CD4-positive, alpha-beta T cell treated with Interleukin-15 for 1 hour (primary cell): ENCODE measurements at places on chromosomes 6 and 20.

- DNase-seq: peak; percentile 17
Observed at GRCh38 chr6:12538881-12539357, 177.6 kb upstream of the PHACTR1 start.

DNA sequence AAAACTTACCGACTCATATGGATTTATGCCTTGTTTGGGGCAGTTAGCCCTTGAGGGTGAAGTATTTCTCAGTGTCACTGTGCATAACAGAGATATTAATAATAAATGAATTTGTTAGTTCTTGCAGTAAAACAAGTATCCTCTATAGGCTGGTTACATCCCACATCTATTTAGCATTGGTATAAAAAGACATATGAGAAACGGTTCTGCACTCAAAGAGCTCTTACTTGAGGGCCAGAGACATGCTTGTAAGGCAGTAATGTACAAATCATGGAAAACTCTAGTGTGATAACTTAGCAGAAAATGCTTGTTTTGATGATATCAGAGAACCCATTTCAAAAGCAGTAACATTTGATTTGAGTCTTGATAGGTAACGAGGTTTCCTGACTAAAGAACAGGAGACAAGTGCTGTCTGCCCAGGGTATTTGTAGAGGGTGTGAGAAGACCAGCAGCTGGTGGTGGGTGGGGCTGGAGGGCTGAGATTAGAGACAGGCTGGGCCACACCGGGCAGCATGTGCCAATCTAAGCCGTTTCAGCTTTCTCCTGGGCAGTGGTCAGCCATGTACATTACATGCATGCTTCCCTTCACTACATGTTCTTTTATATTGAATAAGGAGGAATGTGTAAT is 46.3 kb downstream of the TULP4 start:
- no peak for DNase-seq

DNA sequence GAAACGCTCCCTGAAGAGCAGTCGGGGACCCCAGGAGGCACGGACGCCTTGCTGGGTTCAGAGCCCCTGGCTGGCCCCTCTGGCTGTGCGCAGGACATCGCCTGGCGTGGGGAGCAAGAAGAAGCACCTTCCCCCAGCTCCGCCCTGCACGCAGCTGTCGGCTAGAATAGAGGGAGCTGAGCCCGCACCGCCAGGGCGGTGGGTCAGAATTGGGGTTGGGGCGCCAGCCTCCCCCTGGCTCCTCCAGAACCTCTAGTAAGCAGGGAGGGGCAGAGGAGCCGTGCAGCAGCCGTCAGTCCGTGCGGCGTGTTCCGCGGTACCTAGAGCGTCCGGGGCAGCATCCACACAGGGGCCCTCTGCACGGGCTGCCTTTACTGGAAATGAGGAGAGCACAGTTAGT is 53.2 kb downstream of the KCNQ2 start:
- no peak for DNase-seq

DNA sequence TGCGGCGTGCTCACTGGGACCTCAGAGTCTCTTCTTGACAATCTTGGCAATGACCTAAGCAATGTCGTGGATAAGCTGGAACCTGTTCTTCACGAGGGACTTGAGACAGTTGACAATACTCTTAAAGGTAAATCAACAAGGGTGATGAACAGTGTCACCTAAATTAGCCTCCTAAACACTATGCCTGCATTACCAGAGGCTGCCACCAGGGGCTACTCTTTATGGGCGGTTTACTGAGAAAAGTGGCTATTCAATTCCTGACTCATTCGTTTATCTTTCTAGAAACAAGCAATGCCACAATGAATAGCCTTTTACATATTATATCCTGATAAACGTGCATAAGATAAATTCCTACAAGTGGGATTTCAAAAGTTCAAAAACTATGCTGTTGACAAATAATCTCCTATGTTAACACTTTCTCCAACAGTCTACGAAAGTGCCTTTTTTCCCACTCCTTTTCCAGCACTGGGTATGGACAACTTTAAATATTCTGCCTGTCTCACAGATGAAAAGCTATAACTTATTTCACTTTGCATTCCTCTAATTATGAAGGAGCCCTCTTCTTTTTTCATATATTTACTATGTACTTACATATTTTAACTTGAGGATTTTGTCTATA is 1.3 kb downstream of the BPIFA2 start:
- DNase-seq: no peak

DNA sequence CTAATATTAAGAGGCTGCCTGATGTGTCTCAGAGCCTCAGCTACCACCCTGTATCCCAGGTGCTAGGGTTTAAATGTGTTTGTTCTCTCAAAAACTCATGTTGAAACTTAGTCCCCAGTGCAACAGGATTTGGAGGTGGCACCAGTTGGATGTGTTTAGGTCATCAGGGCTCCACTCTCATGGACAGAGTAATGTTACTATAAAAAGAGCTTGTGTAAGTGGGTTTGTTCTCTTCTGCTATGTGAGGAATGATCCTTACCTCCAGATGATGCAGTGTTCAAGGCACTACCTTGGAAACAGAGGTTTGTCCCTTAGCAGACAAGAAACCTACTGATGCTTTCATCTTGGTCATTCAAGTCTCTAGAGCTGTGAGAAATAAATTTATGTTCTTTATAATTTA is 164.9 kb upstream of the EPHA7 start:
- no peak for DNase-seq

- no peak for DNase-seq
Observed at GRCh38 chr20:64005394-64005793, 24.5 kb downstream of the PRPF6 start.

DNA sequence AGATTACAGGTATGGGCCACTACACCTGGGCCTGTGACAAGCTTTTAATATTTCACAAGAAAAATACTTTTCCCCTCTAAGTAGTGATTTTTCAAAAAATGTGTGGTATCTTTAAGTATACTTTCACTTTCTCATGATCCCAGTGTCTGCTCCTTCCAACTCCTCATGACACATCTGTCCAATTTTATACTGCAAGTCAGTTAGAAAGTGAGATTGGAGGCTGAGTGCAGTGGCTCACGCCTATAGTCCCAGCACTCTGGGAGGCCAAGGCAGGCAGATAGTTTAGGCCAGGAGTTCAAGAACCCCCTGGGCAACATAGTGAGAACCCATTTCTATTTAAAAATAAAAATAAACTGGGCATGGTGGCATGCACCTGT is 20.2 kb downstream of the PIM1 start:
- DNase-seq: no peak

DNA sequence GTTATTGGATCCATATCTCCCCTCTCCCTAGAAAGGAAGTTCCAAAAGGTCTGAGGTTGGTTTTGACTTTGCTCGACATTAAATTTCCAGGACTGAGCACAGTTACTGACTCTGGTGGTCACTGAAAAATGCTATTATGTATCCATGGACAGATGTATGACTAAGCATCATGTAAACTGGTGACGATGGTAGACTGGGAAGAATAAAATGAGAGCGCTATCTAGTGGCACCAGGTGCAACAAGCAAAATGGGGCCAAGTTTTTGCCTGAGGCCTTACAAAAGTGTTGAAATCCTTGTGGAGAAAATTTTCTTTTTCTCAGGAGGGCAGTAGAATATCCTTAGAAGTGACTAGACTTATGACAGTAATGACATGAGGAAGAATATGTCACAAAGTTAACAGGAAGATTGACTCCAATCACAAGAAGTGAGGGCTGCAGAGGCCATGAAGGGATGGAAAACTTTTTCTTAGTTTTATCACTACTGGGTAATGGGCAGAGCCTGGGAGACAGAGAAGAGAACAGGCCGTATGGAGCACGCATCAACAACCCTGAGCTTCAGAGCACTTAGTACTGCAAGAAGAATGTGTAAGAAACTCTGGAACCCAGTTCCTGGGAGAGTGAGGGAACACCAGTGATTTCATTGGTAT is 88.9 kb upstream of the ELOVL5 start:
- DNase-seq: peak; percentile 27

GRCh38 chr20:61447952-61448351 is 195.9 kb downstream of the CDH4 start:
- DNase-seq: no peak

- DNase-seq: no peak
Observed at GRCh38 chr20:38200646-38201045, 35.6 kb upstream of the TGM2 start.

GRCh38 chr20:13046409-13046808 is 37.6 kb downstream of the SPTLC3 start:
- DNase-seq: no peak
